ENCODE measurements at places on chromosomes 1 and 21. TPM values are rescaled to one million over a fixed set of nuclear protein-coding genes. Genes with fewer than 3 reads are reported as not detected.
A peak's percentile ranks its signal among the peaks of the same experiment; 100 is the strongest.

LRRC38 gene
- total RNA-seq, result not detected

DNA sequence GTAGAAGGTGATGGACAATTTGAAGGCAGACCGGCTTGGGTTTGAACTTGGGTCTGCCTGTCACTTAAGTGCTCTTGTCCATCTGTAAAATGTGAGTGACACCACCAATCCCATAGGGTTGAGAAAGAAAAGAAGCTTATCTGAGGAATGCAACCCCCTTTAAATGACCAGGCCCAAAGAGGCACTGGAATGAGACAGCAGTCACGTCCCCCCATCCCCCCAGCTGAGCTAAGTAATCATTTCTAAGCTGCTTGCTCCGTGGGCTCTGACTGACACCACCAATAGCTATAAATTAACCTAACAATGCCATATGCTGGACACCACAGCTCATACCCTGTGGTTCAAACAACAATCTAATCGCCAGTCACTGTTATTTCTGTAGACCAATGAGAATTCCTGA, 15.1 kb downstream of the LCA5L start:
- no peaks in the 10 kb centered on the region for H3K4me1 ChIP-seq
- peaks cover 7% of the 10 kb centered on the region for H3K27me3 ChIP-seq
- H3K27ac ChIP-seq, result no peak overlapping the region
- no peak for DNase-seq

DNA sequence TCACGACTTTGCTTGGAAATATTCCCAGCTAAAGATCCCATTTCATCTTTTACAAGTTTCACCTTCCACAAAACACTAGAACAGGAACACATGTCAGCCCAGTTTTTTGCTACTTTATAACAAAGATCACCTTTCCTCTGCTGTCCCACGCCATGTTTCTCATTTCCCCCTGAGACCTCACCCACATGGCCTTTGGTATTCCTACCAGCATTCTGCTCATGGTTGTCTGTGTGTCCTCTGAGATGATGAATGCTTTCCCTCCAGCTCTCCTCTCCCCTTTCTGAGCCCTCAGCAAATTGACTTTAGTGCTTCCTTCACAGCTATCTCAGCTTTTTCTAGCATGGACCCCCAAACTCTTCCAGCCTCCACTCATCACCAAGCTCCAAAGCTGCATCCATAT, 32.3 kb upstream of the ABCG1 start:
- peak overlapping the region; percentile 24 for H3K27ac ChIP-seq
- no peak overlapping the region for H3K4me3 ChIP-seq
- H3K4me1 ChIP-seq, result peaks cover 48% of the 10 kb centered on the region

- H3K27ac ChIP-seq, result no peak overlapping the region
- no peak overlapping the region for H3K4me3 ChIP-seq
- no peaks in the 10 kb centered on the region for H3K27me3 ChIP-seq
- no peaks in the 10 kb centered on the region for H3K36me3 ChIP-seq
- DNase-seq, result no peak
Measured at GRCh38 chr1:213728593-213729536, 258.9 kb upstream of the PROX1 start.

- H3K4me3 ChIP-seq, result no peak overlapping the region
- H3K27ac ChIP-seq, result no peak overlapping the region
- no peak for DNase-seq
- H3K27me3 ChIP-seq, result no peaks in the 10 kb centered on the region
Measured at GRCh38 chr1:94863919-94864318, 43.8 kb downstream of the SLC44A3 start.

GRCh38 chr1:78570539-78570938, 49.7 kb upstream of the IFI44L start:
- no peaks in the 10 kb centered on the region for H3K36me3 ChIP-seq
- no peaks in the 10 kb centered on the region for H3K4me1 ChIP-seq
- no peak overlapping the region for H3K4me3 ChIP-seq
- DNase-seq, result no peak
- no peak overlapping the region for H3K27ac ChIP-seq

DNA sequence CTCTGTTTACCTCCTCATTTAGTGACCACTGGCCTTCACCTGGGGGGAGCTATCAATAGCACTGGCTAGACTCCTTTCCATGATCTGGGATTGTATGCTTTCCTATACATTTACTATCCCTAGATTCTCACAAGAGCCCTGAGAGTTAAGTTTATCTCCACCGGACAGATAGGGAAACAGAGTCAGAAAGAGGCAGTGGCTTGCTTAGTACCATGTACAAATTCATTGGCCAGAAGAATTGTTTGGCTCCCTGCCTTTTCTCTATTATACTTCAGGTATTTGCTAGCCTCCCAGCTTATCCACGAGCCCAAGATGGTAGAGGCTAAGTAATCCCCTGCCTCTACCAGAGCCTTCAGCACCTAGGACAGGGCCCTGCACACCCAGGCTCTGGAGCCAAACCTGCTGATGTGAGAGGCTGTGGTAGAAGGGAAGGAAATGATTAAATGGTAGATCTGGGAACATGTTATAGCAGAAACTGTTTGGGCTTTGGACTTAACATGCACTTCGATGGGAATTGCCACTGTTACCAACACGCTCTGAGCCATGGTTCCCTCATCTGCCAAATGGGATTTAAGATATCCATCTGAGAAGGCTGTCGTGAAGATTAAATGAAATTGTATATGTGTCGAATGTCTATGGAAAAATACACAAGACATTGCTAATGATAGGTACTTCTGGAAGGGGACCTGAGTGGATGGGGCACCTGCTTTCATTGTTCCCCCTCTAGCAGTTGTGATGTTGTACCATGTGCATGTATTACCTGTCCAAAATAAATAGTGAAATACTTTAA, 3.1 kb upstream of the BLACAT1 start:
- peaks cover 13% of the 10 kb centered on the region for H3K4me1 ChIP-seq
- no peak overlapping the region for H3K27ac ChIP-seq
- H3K4me3 ChIP-seq, result no peak overlapping the region
- peak; percentile 64 for DNase-seq
